ENCODE measurements at places on chromosomes 4 and X. TPM values are rescaled to one million over a fixed set of nuclear protein-coding genes. Genes with fewer than 3 reads are reported as not detected.

SPANXD gene
- polyA plus RNA-seq, result not detected

BRS3 gene
- not detected for polyA plus RNA-seq

ZRSR2 gene
- polyA plus RNA-seq, result 43.8 TPM

NUDT10 gene
- polyA plus RNA-seq, result 0.33 TPM

MAGEA8 gene
- polyA plus RNA-seq, result not detected

S100G gene
- polyA plus RNA-seq, result not detected

HPGD gene
- 2.3 TPM for polyA plus RNA-seq

SPIN2A gene
- polyA plus RNA-seq, result not detected

BTC gene
- polyA plus RNA-seq, result not detected

CD40LG gene
- 2.0 TPM for polyA plus RNA-seq

CXCL6 gene
- not detected for polyA plus RNA-seq

PSAPL1 gene
- polyA plus RNA-seq, result not detected

PCDH7 gene
- not detected for polyA plus RNA-seq

C4orf51 gene
- not detected for polyA plus RNA-seq

CCNA2 gene
- 0.24 TPM for polyA plus RNA-seq

ITM2A gene
- 59.0 TPM for polyA plus RNA-seq

PDGFRA gene
- polyA plus RNA-seq, result not detected

MTNR1A gene
- not detected for polyA plus RNA-seq

TMPRSS11E gene
- 0.20 TPM for polyA plus RNA-seq

STARD8 gene
- 0.16 TPM for polyA plus RNA-seq

TRAM1L1 gene
- not detected for polyA plus RNA-seq

ZNF41 gene
- polyA plus RNA-seq, result 8.6 TPM

TMSB15A gene
- not detected for polyA plus RNA-seq

FAM9C gene
- not detected for polyA plus RNA-seq

MAGEB1 gene
- not detected for polyA plus RNA-seq

FHIP1A gene
- not detected for polyA plus RNA-seq

ABLIM2 gene
- 1.3 TPM for polyA plus RNA-seq

CTSO gene
- polyA plus RNA-seq, result 32.6 TPM

SHROOM4 gene
- not detected for polyA plus RNA-seq

KLB gene
- 0.09 TPM for polyA plus RNA-seq

KCNIP4 gene
- polyA plus RNA-seq, result 0.10 TPM

FAAH2 gene
- 3.6 TPM for polyA plus RNA-seq

NEIL3 gene
- not detected for polyA plus RNA-seq

GNRHR gene
- not detected for polyA plus RNA-seq

SHOX gene
- not detected for polyA plus RNA-seq

AADAT gene
- not detected for polyA plus RNA-seq

SCML1 gene
- 0.56 TPM for polyA plus RNA-seq

IL2 gene
- not detected for polyA plus RNA-seq

HS6ST2 gene
- not detected for polyA plus RNA-seq

C4orf54 gene
- not detected for polyA plus RNA-seq

TASL gene
- 39.3 TPM for polyA plus RNA-seq

SATL1 gene
- 0.05 TPM for polyA plus RNA-seq

CFAP299 gene
- polyA plus RNA-seq, result not detected

NPY5R gene
- polyA plus RNA-seq, result not detected

RPS6KA6 gene
- 0.86 TPM for polyA plus RNA-seq

ADH1B gene
- not detected for polyA plus RNA-seq

NEXMIF gene
- 0.36 TPM for polyA plus RNA-seq

CYP2U1 gene
- 9.8 TPM for polyA plus RNA-seq

GSX2 gene
- polyA plus RNA-seq, result 1.2 TPM

SMIM10L2A gene
- 0.05 TPM for polyA plus RNA-seq

BEX2 gene
- polyA plus RNA-seq, result 58.7 TPM

CT55 gene
- not detected for polyA plus RNA-seq

OCIAD2 gene
- 142 TPM for polyA plus RNA-seq
